SK-N-MC (cell line): ENCODE measurements at places on chromosomes 2 and 18.

- DNase-seq = no peak
These were observed 115.1 kb downstream of the NAB1 start for GRCh38 chr2:190763901-190764514.

DNA sequence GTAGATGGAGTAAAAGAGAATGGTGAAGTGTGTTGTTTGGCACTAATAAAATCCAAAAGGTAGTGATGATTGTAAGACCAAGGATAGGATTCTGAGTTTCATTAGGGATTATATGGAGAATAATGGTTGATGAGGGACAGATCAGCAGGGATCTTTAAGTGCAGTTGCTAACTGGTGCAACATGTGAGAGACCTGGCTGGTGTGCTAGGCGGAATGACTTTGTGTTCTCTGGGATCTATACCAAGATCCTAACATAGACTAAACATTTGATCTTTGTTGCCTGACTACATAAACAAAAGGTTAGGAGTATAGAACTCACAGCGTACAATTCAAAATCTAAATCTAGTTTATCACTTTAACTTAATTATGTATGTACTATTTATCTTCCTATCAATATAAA, 135.4 kb downstream of the PTRHD1 start:
- DNase-seq = no peak

GRCh38 chr2:216349366-216349765, 22.9 kb downstream of the MARCHF4 start:
- no peak for DNase-seq

GRCh38 chr2:222915092-222915957, 54.5 kb downstream of the ACSL3 start:
- DNase-seq = peak; percentile 52
